CD4-positive, alpha-beta T cell treated with Interleukin-4 for 4 hours (primary cell): ENCODE measurements at places on chromosomes 7 and 10.
A peak's percentile ranks its signal among the peaks of the same experiment; 100 is the strongest.

DNA sequence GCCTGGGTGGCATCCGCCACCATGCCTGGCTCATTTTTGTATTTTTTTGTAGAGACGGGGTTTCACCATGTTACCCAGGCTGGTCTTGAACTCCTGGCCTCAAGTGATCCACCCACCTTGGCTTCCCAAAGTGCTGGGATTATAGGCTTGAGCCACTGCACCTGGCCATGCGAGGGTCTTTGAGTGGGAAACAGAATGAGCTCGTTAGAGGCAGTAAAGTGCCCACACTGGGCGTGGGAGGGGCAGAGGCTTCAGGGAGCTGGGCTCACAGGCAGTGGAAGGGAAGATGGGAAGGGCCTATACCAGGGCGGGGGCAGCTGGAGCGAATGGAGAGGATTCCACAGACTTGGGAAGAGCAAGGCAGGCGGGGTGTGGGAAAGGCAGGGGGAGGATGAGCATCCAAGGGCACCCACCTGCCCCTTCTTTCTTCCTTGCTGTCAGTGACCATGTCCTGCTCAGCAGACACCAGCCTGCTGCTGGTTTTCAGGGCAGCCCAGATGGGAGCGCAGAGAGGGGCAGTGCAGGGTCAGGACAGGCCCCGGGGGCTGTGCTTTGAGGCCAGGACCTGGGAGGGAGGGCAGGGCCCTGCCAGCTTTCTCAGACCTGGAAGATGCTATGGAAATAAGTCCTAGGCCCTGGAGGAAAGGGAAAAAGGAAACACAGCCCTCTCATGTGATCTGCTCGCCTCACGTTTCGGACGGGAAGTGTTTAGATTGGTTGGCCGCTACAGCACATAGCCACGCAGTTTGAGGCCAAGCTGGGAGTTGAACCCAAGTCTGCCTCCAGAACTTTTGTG lies 4.2 kb downstream of the FZD9 start:
- no peak for DNase-seq

- peak; percentile 8 for DNase-seq
These were observed 150.1 kb upstream of the SHH start for GRCh38 chr7:155962191-155962967.

DNA sequence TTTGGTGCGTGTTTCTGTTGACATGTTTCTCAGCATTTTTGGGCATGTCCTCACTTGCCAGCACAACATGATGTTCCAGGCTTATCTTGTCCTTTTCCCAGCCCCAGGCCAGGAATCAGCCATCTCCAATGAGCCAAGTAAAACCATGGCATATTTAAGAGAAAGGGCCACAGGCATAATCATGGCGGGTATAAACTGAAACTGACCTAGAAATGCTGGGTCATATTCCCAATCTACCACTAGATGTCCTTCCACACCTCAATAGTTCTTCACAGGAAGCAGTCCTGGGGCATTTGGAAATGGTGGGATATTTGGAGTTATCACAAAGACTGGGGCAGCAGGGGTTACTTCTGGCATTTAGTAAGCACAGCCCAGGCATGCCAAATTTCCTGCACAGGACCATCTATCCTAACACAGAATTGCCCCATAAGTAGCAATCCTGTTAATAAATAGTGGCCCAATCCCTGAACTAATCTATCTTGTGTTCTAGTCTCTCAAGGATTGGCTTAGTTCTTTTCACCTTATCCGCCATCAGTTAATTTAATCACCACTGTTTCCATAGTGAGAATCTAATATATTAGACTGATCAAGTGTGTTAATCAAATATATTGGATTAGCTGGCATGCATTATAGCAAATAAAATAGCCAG lies 101.6 kb downstream of the NPSR1 start:
- DNase-seq: no peak

- no peak for DNase-seq
These were observed 102.8 kb downstream of the PLPP4 start for GRCh38 chr10:120559800-120560199.

- no peak for DNase-seq
These were observed 65.8 kb downstream of the VIPR2 start for GRCh38 chr7:159078911-159079270.

DNA sequence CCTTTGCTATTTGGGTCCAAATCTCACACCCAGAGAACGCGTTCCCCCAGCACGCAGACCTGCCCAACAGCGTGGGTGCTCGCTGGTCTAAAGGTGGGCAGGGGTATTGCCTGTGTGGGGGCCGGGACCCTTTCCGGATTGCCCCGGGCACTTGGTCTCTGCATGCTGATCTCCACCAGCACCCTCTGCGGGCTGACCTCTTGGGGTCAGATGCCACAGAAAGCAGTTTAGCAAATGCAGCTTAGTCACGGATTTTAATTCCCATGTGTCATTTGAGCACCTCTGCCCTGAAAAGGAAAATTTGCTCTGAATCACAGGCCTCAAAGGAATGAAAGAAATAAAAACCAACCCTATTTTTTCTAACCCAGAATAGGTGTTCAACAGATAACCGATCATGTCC lies 46.7 kb downstream of the PKD1L1 start:
- no peak for DNase-seq

DNA sequence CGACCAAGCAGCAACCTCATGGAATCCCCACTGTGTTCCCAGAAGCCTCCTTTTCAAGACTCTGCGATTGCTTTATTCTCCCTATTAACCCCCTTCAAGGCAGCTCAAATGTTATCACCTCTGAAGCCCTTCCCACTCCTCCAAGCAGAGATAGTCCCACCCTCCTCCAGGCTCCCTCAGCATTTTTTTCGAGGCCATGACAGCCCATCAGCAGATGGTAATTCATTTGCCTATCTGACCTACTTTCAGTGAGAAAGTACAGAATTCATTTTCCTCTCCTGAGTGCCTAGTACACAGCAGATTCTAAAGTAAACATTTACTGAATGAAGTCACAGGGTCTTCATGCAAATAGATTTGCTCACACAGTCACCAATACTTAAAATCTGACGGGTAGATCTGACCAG lies 47.8 kb downstream of the HERPUD2 start:
- no peak for DNase-seq

DNA sequence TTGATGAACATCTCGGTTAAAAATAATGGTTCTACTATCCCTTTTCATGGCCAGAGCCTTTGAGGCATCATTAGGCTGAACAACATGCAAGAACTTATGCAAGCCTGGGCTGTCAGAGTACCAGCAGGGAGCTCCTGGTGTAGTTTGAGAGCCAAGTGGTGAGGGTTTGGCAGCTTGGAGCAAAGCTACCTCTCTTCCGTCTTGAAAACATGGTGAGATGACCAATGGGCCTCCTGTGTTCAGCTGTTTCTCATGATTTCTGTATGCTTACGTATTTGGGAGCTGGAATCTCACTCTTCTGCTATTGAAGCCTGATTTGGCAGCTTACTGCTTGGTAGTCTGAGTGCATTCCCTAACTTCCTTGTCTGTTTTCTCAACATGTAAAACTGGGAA lies 150.4 kb downstream of the CXCL12 start:
- no peak for DNase-seq

DNA sequence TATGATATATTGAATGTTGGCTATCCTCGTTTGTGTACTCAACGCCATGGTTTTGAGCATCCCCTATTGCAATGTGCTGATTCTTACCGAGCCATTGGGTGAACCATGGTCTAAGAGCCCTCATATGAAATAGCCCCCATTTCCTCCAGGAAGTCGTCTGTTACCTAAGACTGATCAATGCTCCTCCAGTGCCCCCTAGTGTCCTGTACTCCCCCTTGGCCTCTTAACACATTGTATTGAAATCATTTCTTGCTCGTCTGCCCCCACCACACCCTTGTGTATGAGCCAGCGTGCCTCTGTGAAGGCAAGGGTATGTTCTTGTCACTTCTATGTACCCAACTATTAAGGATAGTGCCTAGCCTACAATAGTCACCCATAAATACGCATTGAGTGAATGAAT lies 11.2 kb upstream of the SLC35B4 start:
- DNase-seq: peak; percentile 45

DNA sequence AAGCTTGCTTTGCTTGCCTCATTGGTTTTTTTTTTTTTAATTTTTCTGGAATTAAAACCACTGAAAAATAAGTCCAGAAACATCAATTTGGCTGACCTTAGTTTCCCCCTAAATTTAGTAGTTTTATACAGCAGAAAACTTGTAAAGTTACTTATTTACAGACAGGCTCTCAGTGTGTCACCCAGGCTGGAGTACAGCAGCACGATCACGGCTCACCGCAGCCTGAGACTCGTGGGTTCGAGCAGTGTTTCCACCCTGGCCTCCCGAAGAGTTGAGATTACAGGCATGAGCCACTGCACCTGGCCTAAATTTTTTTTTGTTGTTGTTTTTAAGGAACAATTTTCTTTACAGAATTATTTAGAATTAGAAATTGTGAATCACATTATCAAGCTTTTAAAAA lies 250.5 kb downstream of the SDK1 start:
- no peak for DNase-seq

- DNase-seq: no peak
These were observed 2.8 kb downstream of the SHH start for GRCh38 chr7:155809332-155809946.

GRCh38 chr10:6770846-6771245 lies 190.8 kb upstream of the PRKCQ start:
- DNase-seq: no peak

DNA sequence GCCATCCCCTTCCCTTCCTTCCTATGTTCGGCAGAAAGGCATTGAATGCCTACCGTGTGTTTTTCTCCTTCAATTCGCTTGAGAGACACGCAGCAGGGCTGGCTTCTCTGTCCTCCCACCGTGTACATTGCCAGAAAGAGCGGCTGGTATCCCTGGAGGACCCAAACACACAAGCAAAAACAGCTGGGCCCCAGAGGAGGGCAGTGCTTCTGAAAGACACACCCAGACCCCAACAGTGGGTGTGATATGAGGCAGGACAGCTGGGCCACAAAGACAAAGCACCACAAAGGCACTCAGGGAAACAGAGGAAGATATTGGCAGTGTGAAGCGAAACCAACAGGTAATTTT lies 133.1 kb upstream of the SH2B2 start:
- no peak for DNase-seq

- no peak for DNase-seq
These were observed 51.9 kb downstream of the NEURL1 start for GRCh38 chr10:103545366-103545765.

DNA sequence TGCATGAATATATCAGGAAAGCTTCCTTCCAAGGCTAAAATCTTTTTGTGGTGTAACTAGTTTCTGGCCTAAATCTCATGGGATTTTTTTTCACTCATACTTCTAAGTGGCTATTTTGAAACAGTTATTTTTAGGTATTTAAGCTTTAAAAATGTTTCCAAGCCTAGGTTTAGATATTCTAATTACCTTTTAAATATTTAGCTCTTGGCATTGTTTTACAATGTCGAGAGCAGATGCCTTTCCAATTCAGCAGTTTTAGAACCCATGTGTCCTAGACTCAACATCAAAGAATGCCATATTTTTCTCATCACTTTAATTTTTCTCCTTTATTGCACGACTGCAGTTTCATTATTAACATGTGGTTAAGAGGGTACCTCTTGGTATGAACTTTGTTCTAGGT lies 27.1 kb upstream of the STOX1 start:
- DNase-seq: no peak

DNA sequence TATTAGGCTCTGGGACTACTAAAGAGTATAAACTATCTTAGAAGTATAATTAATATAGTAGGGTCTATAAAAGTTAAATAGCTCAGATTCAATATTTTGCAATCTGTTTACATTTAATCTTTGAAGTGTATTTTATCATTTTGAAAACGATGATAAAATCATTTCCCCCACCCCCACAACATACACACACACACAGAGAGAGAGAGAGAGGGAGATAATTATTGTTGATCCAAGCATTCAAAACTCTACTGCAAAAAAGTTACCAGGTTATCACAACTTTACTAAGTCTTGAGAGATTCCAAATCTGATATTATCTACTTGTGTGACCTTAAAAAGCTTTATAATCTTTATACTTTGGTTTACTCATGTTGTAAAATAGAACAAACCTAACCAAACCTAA lies 14.0 kb downstream of the ZNF800 start:
- DNase-seq: no peak

- DNase-seq: no peak
These were observed 4.3 kb downstream of the PLEKHA8 start for GRCh38 chr7:30032310-30033125.

- DNase-seq: no peak
These were observed 95.7 kb downstream of the PKD1L1 start for GRCh38 chr7:47852330-47853245.

DNA sequence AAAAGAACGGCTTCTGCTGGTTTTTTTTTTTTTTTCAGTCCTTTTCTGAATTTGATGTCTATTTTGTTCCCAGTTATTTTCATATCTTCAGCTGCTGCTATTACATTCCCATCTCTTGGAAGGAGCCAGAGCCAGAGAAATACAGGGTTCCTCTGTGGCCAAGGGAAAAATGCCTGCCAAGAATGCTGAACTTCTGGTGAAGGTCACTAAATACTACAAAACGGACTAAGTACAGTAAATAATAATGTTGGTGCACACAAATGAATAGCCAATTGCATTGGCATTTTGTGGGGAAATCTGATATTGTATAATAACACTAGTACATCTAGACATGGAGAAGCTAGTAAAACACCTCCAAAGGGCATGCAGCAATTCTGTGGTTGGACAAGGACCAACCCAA lies 56.3 kb upstream of the ZEB1 start:
- DNase-seq: no peak

DNA sequence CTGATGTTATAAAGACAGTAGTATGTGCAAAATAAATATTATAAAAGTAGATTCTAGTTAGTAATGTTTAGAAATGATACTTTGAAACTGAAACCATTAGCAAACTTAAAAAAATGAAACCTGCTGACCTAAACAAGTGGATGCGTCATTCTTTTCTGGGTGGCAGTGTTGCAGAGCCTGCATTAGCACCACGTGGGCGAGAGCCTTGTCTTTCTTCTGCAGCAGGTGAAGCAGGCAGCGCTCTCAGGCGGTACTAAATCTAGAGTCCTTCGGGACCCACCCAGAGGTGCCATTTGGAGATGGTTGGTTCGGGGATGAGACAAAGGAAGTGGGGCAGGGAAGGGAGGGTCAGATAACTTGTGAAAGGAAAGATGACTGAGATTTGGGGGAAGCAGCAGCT lies 759.1 kb upstream of the IGFBP3 start:
- DNase-seq: no peak

- no peak for DNase-seq
These were observed 109.6 kb downstream of the KIF20B start for GRCh38 chr10:89810908-89811525.

DNA sequence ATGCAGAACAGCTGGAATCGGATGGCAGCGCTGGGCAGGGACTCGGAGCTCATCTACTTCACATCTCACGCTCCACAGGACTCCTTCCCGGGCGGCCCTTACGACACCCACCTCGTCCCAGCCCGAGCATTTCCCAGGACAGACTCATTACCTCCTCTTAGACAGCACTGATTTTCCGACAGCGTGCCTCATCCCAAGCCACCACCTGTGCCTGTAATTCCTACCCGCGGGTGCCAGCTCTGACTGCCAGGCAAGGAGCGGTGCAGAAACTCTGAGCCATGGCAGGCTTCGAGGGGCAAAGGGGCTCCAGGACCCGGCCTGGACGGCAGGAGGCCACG lies 25.6 kb downstream of the GPER1 start:
- DNase-seq: no peak

DNA sequence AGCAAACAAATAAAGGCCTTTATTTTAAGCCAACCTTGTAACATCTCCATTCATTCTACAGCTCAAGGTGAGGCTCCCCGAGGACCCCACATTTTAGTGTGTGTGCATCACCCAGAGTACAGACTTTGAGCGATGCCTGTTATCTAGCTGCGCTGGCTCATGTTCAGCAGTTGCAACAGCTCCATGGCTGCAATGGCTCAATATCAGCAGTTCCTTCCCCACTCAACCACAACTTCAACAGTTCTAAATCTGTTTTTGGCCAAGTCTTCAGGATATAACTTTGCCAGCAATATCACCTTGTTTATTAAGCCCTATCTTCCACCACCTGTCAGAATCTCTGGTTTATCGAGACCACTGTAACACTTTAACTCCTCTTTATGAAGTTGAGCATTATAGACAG lies 95.8 kb downstream of the WNT2 start:
- DNase-seq: no peak
